ENCODE measurements at places on chromosomes 7 and 10.

DNA sequence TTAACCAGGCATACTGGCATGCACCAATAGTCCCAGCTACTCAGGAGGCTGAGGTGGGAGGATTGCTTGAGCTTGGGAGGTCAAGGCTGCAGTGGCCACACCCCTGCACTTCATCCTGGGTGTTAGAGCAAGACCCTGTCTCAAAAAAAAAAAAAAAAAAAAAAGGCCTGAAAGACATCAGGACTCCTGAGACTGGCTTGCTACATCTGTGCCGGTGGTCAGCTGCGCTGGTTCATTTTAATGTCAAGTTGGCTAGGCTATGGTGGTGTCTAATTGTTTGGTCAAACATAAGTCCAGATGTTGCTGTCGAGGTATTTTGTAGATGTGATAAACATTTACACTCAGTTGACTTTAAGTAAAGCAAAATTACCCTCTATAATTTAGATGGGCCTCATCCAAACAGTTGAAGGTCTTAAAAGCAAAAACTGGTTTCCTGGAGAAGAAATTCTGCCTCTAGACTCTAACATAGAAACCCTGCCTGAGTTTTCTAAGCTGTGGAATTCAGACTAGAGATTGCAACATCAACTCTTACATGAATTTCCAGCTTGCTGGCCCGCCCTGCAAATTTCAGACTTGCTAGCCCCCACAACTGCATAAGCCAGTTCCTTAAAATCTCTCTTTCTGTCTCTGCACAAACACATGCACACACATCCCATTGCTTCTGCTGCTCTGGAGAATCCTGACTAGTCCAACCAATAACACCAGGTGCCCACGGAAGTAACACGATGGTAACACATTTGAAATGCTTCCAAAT is 18.2 kb downstream of the MYOF start:
- DNase-seq = no peak

GRCh38 chr10:103551619-103552602 is 58.4 kb downstream of the NEURL1 start:
- no peak for DNase-seq

GRCh38 chr10:85047170-85047834 is 718.9 kb downstream of the CCSER2 start:
- DNase-seq = no peak

DNA sequence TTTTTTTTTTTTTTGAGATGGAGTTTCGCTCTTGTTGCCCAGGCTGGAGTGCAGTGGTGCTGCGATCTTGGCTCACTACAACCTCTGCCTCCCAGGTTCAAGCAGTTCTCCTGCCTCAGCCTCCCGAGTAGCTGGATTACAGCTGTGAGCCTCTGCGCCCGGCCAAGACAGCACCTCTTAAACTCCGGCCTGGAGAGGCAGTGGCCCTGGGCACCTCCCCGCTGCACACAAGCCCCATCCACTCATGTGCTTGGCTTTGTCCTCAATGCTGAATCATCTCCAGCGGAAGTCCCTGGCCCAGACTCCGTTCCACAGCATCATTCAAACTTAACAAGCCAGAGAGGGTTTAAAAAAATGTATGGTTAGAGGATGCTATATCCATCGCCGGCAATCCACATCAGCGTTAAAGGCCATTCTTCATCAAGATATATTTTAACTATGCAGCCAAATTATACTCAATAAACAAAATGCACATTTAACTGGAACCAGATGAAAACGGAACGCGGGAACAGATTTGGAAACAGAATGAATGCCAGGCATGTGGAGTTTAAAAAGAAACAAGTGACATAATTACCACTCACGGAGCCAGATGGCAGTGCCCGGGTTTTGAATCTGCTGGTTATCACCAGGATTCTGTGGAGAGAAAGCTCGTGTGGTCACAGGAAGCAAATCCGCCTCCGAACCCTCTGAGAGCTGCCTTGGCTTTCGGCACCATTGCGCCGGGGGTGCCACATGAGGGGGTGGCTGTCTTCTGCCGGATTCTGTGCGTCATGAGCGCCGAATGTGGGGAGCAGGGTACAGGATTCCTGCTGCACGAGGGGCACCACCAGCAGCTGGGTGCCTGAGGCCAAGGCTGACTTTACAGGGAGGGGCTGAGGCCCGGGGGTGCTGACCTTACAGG is 45.6 kb upstream of the CFAP46 start:
- DNase-seq = no peak

DNA sequence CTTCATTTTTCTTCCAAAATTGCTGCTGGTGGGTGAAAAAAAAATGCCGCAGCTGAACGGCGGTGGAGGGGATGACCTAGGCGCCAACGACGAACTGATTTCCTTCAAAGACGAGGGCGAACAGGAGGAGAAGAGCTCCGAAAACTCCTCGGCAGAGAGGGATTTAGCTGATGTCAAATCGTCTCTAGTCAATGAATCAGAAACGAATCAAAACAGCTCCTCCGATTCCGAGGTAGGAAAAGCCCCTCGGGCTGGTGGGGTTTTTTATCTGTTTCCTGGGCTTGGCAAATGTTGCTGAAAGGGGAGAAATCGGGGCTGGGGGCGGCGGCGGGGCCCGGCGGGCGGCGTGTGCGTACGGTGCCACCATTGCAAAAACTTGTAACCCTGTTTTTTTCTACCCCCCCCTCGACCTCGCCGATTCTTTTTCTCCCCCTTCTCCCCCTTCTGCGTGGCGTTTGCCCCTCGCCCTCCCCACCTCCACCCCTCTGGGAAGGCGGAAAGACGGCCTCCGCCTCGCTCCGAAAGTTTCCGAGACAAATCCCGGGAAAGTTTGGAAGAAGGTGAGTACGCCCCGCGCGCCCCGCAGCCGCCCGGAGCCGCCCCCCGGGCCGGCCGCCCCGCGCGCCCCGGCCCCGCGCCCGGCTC is 789 bp downstream of the TCF7L2 start:
- DNase-seq = peak; percentile 18

DNA sequence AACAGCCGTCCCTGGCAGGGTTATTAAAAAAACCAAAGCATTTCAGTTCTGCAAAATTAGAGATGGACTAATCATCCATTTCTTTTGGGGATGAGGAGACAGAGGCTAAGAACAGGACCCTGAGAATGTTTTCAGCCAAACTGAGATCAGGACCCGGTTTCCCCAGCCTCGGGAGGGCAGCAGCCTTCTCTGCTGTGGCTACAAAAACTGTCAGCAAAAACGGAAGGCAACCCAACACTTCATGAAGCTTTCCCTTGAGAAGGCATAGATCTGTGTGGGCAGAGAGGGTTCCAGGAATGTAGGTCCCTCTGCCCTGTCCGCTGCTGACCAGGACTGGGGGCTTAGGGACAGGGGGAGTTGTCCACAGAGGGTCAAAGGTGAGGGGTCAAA is 313.5 kb downstream of the TCERG1L start:
- no peak for DNase-seq

DNA sequence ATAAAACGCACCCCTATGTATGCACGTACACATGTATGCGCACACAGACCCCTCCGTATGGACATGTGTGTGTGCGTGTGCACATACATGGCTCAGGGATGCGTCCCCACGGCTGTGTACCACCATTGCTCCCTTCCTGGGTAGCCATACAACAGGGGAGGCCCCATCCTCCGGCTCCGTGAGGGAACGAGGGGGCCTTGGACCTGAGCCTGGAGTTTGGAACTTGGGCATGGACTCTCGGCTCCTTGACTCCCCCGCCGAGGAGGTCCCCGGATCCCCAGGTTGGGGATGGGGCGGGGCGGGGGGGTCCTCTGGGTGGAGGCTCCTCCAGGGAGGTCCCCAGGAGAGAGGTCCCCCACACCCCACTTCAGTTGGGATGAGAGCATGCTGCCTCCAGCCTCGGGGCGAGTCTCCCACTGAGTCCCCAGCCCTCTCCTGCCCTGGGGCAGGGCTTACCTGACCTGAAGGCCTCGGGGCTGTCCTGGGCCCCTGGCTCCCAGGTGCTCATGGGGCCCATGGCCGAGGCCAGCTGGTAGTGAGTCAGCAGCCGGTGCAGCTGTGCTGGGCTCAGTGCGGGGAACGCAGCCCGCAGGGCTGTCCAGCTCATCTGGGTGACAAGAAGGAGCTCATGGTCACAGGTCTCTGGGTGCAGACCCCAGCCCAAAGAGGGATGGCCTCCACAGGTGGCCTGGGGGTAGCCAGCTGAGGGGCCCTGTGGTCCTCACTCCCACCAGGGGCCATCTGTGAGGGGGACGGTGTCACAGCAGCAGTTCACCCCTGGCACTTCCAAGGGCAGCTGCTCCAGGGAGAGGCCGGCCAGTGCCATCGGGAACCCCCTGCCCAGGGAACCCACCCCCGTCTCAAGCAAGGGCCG is 29.9 kb downstream of the AP5Z1 start:
- DNase-seq = no peak

- no peak for DNase-seq
Measured at GRCh38 chr10:3028441-3028840, 38.9 kb upstream of the PFKP start.

DNA sequence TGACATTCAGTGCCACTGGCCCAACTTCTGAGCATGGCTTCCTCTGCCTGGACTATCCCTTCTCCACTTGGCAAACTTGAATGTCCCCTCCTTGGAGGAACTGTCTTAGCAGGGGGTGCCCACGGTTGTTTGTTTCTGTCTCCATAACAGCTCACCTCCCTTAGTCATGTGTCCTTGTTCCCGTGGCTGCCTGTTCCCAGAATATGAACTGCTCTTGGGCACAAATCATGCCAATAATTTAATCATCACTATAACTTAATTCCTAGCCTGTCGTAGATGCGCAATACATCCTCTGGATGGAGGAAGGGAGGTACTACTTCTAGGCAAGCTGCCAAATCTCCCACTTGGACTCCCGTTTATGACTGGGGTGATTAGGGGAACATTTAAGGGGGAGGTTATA is 173.1 kb downstream of the MYOF start:
- DNase-seq = no peak

DNA sequence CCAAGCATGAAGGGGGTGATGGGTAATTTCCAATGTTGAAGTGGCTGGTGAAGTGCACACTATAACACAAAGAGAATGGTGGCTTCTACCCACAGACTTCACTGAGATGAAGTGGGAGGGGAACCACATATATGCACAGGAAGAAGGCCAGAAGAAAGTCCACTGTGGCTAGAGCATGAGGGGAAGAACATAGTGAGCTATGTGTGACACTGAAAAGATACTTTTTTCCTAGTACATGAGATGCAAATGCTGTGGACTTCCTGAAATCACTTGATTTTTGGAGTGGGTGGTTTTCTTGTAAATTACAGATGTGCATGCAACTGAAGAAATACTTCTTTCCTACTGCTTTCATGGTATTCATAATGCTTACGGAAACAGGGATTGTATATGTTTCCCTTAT is 115.6 kb upstream of the PHYHIPL start:
- DNase-seq = no peak

DNA sequence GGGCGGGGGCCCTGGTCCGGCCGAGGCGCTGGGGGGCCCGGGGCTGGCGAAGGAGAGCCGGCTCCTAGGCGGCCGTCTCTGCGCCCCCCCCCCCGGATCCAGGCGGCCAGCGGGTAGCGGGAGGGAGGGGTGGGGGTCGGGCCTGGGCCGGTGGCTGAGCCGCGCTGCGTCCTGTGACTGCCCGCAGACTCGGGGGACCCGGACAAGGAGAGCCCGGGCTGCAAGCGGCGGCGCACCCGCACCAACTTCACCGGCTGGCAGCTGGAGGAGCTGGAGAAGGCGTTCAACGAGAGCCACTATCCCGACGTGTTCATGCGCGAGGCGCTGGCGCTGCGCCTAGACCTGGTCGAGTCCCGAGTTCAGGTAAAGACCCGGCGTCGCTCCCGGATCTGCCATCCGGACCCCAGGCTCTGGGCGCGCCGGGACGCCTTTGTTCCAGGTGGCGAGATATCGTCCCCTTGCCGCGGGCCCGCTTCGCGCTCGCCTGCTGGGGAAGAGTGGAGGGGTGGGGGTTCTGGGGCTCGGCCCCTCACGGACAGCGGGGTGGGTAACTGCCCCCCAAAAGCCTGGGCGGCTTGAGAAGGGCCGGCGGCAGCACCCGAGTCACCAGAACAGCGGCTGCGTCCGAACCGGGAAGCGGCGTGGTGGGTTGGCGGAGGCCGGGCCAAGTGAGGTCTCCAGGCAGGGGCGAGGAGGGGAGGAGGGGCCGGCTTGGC is 819 bp downstream of the UNCX start:
- no peak for DNase-seq

- no peak for DNase-seq
Measured at GRCh38 chr7:19982841-19983835, 209.7 kb upstream of the TMEM196 start.

DNA sequence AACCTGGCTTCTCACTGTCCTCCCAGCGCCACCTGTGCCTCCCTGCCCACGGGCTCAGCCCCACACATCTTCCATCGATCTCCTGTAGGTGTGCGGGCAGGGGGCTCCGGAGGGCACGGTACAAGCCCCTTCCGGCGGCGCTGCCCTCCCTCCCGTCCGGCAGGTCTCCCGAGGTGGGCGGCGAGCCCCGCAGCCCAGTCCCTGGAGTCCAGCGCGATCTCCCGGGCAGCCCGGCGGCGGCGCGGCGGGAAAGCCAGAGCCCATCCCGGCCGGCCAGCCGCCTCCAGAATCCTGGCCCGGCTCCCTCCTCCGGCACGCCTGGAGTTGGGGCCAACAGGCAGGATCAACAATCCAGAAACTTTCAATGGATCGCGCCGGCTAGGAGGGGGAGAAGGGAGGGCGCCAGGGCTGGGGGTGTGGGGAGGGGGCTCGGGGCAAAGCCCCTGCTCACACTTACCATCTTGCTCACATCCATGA is 100.1 kb downstream of the HIP1 start:
- no peak for DNase-seq

DNA sequence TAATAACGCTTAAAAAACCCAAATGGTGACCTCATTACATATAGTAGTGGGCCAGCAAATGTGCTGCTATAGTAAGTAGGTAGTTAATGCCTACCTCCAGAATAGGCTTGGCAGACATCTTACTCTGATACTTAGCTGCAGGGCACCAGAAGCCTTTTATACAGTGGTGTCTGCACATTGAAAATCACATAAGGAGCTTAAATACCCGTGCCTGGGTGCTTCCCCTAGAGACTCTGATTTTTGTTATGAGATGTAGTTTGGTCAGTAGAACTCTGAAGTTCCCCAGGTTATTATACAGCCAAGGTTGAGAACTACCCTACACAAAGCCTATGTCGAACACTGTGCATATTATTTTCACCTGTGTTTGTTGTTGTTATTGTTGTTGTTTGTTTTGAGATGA is 47.2 kb downstream of the ANKIB1 start:
- DNase-seq = no peak

DNA sequence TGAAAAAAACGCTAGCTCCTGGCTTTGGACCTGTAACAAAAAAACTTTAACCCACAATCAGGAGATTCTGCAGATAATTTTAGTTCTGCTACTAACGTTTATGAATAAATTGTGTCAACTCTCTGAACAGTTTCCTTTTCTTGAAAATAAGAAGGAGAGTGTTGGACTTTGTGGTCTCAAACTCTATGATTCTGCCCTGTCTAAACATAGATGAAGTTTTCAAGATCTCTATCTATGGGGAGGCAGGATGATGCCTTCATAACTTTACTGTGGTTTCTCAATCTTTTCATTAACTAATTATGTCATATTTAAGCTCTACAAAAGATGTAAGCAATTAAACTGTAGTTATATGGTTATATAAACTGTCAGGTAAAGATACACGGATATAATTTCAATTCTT is 162.0 kb downstream of the REEP3 start:
- DNase-seq = no peak

GRCh38 chr7:99036546-99037111 is 107.3 kb downstream of the SMURF1 start:
- no peak for DNase-seq
